ENCODE measurements at places on chromosomes 5 and 9.

DNA sequence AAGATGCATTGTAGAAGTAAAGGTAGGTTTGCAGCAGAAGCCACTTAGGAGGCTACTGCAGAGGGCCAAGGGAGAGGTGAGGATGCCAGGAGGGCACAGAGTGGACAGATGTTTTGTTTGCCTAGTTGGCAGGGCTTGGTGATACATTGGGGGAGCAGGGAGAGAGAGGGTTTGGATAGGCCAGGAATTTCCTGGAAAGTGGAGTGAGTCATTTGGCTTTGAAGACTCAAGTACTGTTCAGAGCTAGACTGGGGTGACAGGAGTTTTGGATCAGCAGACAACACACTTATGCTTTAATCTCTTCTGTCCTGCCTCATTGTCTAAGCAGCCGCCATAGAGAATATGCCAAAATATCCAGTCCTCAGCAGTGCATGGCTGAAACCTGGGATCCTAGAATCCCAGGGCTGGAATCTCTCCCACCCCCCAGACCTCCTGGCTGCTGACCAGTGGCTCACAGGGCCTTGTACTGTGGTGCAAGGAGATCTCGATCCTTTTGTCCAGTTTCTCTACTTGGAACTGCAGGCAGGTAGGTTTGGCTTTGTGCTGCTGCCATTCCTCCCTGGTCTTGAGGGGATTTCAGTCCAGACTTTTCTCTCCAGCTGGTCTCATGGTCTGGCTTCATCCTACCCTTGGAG lies 11.0 kb downstream of the TMEM268 start:
- DNase-seq: no peak

- no peak for DNase-seq
These were observed 97.8 kb downstream of the C5orf15 start for GRCh38 chr5:133870661-133871060.

GRCh38 chr5:126851501-126852011 lies 74.6 kb downstream of the LMNB1 start:
- DNase-seq: no peak

- DNase-seq: no peak
These were observed 17.9 kb downstream of the PDZD2 start for GRCh38 chr5:31656806-31657205.

DNA sequence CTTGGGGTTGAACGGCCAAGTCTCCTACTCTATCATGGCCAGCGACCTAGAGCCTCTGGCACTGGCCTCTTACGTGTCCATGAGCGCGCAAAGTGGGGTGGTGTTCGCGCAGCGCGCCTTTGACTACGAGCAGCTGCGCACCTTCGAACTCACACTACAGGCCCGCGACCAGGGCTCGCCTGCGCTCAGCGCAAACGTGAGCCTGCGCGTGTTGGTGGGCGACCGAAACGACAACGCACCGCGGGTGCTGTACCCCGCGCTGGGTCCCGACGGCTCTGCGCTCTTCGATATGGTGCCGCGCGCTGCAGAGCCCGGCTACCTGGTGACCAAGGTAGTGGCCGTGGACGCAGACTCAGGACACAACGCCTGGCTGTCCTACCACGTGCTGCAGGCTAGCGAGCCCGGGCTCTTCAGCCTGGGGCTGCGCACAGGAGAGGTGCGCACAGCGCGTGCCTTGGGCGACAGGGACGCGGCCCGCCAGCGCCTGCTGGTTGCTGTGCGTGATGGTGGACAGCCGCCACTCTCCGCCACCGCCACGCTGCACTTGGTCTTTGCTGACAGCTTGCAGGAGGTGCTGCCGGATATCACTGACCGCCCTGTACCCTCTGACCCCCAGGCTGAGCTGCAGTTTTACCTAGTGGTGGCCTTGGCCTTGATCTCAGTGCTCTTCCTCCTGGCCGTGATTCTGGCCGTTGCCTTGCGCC lies 2.0 kb downstream of the PCDHGB5 start:
- DNase-seq: no peak

DNA sequence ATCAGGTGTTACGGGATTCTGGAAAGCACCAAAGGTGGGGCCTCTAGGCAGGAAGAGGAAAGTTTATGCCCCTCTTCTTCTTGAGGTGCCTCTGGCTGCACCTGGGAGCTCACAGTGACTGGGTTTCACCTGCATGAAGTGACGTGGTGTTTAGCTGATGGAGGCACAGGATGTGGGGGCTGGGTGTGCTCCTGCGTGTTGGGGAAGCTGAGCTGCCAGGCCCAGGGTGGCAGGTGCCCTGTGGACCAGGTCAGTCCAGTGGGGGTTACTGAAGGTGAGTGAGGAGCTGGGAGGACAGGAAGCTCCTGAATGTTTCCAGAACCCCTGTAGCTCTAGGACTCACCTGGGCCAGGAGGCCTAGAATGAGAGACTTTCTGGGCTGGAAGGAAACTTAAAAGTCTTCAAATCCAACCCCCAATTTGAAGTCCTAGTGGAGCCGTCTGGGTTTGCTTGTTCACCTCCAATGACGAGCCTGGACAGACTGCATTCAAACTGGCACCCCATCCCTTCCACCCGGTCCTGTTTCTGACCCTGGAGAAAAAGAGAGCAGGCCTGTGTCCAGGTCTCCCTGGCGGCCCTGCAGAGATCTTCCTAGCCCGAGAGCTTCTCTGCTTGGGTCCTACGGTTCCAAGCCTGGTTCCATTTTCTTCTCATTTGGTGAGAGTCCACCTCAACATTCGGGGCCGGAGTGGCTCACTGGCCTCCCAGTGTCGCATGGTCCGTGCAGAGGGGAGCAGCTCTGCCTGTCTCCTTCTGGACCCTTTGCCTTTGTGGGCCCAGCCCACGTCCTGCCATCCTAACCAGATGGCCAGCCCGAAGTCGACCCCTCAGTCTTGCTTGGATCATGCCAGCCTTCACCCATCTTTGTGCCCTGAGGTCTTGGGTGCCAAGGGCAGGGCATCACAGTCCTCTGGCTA lies 22.3 kb downstream of the TRAF1 start:
- no peak for DNase-seq

GRCh38 chr9:84688956-84689355 lies 19.4 kb downstream of the NTRK2 start:
- DNase-seq: no peak

GRCh38 chr5:148381906-148382305 lies 1.9 kb upstream of the FBXO38 start:
- no peak for DNase-seq

DNA sequence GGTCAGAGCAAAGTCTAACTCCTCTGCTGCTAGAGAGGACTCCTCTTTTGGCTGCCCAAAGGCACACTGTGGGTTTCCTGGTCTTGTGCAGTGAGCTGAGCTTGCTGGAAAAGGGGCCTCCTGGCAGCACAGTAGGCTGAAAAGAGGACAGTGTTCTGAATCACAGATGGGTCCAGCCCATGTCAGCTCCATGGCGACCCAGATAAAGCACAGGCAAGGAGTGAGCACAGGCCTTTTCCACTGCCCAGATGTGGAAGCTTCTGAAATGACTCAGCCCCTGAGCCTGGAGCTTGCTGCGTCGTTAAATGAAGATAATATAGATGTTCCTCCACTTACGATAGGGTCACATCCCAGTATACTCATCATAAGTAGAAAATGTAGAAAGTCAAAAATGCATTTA lies 8.1 kb downstream of the CCDC180 start:
- no peak for DNase-seq

GRCh38 chr5:15026011-15026893 lies 154.7 kb upstream of the ANKH start:
- DNase-seq: no peak

- DNase-seq: no peak
These were observed 46.5 kb downstream of the SH3PXD2B start for GRCh38 chr5:172407822-172408221.

DNA sequence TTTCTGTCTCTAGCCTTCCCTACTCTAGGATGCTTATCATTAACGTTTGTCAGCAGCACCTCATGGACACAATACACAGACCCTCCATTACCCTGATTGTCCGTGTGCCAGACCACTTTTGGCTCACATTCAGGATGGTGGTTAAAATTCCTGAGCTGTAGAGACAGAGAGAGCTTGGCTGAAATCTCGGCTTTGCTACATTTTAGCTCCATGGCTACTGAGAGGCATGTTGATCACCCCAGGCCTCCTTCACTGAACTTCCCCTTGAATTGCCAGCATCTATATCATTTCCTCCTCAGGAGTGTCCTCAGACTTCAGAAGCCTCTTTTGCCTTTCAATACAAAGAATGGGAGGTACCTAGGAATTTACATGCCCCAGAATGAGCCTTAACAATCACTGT lies 104.7 kb upstream of the ISL1 start:
- no peak for DNase-seq

GRCh38 chr5:172659909-172660628 lies 19.0 kb downstream of the NEURL1B start:
- DNase-seq: peak; percentile 37

- no peak for DNase-seq
These were observed at the start of gene SLC34A1 for GRCh38 chr5:177384134-177384533. TSS of gene SLC34A1 (plus strand) at chr5:177384434. CDS start at chr5:177385742, 1,308 bp downstream.

- DNase-seq: no peak
These were observed 354.1 kb upstream of the RFX3 start for GRCh38 chr9:3879726-3880505.

- no peak for DNase-seq
These were observed 49.6 kb upstream of the ITGA1 start for GRCh38 chr5:52738095-52738506.

GRCh38 chr5:80125022-80125961 lies 90.1 kb downstream of the THBS4 start:
- DNase-seq: no peak

GRCh38 chr5:67257500-67257899 lies 60.9 kb upstream of the CD180 start:
- no peak for DNase-seq

GRCh38 chr5:2332521-2332920 lies 419.0 kb downstream of the IRX2 start:
- no peak for DNase-seq

DNA sequence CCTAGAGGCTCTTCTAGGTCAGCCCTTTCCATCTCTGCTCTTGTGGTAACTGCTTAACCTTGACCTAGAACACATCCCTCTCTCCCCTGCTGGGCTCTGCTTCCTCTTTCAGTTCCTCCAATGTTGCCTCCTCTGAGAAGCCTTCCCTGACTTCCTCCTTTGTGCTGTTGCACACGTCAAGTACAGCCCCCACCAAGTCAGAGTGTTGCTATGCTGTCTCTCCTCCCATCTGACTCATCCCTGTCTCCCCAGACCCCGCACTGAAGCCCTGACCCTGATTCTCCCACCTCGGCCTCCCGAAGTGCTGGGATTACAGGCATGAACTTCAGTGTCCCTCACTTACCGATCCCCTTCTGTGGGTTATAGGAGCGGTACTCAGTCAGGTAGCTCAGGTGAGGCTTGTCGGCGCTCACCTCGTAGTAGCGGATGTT lies 10.4 kb upstream of the TRIM14 start:
- no peak for DNase-seq
